ENCODE measurements at places on chromosomes 12 and 14.

GRCh38 chr12:3974883-3975282 is 101.7 kb upstream of the PARP11 start:
- DNase-seq, result no peak

DNA sequence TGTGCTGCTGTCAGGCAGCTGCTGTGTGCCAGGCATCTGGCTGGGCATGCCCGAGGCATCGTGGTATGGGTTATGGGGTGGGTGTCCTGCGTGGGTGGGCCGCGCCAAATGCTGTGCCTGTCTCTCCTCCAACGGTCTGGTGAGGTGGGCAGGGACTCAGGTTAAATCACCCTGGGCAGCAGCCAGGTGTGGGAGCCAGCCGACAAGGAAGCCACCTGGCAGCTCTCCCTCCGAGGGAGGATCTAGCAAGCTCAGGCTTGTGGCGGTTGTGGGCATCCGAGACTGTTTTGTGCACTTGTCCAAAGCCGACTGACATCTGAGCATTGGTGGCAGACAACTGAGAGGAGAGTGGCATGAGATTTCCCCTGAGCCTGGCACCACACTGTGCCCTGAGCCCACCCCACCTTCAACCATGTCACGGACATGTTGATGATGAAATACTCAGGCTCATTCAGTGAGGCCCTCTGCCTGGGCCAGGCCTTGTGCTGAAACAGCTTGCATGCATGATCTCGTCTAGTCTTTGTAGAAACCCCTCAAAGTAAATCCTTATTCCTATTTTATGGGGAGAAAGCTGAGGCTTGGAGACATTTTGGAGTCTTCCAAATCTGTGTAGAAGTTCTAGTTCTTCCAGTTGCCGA is 181.8 kb upstream of the MYL2 start:
- no peak for DNase-seq

GRCh38 chr12:67211494-67211893 is 57.7 kb upstream of the CAND1 start:
- no peak for DNase-seq

DNA sequence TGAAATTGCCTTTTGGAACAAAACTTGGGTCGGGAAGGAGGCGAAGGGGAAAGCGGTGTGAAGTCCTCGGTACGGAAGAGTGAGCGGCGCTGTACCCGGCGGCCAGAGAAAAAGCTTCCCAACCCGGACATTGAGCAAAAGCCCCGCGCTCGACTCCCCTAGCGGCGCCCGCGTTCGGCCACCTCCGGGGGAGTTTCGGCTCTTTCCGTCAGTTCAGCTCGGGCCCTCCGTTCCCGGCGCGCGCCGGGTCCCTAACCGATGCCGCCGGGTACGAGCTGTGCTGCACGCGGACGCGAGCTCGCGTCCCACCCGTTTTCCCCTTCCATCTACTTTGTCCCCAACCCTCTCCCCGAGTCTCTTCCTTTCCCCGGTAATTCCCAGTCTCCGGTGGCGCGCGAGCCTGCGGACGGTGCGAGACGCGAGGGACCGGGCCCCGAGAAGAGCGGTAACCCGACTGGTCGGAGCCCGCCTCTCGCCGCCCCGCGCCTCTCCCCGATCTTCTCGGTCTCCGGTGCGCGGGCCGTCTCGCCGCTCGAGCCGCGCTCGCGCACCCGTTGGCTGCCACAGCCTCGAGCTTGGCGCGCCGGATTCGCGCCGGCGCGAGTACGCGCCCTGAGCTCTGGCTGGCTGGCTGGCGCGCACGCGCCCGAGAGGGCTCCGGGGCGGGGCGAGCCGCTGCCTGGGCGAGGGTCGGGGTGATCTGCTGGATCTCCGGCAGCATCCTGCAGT is 446 bp upstream of the SPATS2 start:
- DNase-seq, result peak; percentile 94

- DNase-seq, result peak; percentile 69
Measured at GRCh38 chr14:39426605-39427004, 5.6 kb downstream of the FBXO33 start.
